ENCODE measurements at places on chromosomes 6 and 20.

DNA sequence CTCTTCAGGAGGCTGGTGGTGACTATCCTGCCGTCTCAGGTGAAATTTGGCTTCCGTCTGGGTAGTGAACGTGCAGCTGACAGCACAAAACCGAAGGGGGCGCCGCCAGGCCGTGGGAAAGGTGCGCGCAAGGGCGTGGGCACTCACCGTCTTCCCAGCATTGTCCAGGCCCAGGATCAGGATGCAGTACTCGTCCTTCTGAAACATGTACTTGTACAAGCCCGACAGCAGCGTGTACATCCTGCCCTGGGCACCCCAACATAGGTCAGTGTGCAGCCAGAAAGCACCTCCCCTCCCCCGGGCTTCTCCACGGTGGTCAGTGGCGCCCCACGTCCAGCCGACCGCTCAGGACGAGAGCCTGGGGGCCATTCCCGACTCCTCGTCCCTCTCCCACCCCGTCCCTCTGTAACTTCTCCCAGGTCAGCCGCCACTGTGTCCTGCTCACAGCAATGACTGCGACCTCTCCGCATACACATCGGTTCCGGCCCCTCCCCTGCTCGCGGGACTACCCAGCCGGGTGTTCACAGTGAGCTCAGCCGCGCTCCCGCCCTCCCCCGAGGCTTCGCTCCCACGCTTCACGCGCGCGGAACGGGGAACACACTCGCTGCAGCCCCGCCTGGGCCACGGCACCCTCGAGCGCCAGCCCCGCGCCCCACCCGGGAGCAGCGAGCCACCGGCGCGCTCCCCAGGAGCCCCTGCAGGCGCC lies 771 bp downstream of the ARFRP1 start:
- no peak for DNase-seq

- peak; percentile 80 for DNase-seq
Observed at GRCh38 chr20:34872622-34873224, at the start of gene GGT7. GGT7 (minus strand) TSS chr20:34872856; CDS start chr20:34872815, 41 bp downstream.

- no peak for DNase-seq
Observed at GRCh38 chr6:148557796-148558321, 189.0 kb upstream of the UST start.

DNA sequence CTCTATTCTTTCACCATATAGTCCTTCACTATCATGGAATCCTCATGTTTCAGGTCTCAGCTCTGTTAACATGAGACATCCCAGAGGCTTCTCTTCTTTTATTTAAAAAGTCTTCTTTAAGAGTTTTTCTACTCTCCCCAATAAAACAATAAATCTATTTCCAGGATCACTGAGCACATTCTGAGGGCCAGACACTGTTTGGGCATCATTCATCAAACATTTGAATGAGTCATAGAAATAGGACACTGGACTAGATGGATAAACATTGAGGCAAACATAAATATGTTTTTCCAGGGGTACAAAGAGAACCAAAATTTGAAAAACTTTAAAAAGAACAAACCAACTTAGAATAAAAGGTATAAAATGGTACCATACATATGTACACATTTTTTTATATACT lies 554.4 kb downstream of the KIF16B start:
- DNase-seq, result no peak

GRCh38 chr20:43046966-43047365 lies 142.7 kb downstream of the PTPRT start:
- no peak for DNase-seq

GRCh38 chr20:57161478-57162361 lies 104.7 kb downstream of the BMP7 start:
- no peak for DNase-seq

- no peak for DNase-seq
Observed at GRCh38 chr6:28134015-28134414, 7.7 kb upstream of the ZKSCAN8 start.

DNA sequence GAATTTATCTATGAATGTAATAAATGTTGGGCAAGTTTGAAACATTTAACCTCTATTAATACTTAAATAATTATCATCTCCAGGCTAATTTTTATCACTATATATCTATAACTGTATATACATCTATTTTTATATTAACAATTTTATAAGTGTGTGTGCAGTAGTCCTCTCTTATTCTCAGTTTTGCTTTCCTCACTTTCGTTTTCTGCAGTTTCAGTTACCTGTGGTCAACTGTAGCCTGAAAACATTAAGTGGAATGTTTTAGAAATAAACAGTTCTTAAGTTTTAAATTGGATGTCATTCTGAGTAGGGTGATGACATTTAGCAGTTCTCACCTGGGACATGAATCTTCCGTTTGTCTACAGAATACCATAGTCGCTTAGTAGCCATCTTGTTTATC lies 379.4 kb upstream of the MAN1A1 start:
- no peak for DNase-seq

GRCh38 chr20:17624070-17624469 lies 54.2 kb downstream of the DSTN start:
- DNase-seq, result no peak

DNA sequence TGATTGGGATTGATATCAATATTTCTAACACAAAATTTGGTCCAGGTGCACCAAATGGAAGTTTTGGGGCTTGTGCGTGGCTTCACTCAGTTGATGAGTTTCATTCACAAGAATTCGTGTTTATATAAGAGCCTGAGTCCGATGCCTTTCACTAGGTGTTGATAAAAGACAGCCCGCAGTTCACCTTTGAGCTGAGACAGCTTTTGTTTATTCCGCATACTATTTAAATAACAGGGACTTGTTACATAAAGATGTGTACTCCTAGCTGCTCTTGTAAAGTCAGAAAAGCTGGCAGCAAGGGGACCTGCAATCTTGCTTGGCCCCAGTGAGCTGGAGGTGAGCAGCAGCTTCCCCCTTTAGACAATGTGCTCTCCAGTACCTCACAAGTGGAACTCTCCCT lies 19.0 kb upstream of the NRN1 start:
- DNase-seq, result no peak

- peak; percentile 79 for DNase-seq
Observed at GRCh38 chr6:131923356-131923755, 27.8 kb downstream of the CCN2 start.

DNA sequence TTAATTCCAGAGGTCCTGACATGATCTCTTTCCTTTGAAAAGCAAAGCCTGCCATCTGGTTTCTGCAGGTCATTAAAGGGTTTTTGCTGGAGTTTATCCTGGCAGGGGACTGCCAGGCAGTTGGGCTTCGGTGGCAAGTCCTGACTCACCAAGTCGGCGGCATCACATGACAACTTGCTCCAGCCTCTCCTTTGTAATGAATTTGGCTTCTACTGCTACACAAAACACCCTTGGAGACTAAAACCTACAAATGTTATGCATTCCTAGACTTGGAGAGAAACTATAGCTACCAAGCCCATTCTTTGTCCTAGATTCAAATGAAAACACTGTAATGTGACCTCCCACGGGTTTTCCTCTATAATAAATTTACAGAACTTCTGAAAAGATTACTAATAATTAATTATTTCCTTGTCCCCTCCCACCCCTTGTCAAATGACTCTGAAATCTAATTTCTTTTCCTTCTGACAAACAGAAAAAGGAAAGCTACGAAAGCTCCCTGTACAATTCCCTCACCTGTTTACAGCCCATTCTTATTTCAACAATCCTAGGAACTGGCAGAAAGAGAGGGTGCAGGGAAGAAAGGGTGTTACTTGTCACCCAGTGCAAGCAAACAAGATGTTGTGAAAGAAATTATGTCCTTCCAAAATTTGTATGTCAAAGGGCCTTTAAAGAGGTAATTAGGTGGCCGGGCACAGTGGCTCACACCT lies 62.9 kb downstream of the QRSL1 start:
- DNase-seq, result no peak

GRCh38 chr6:10235344-10235743 lies 179.5 kb downstream of the TFAP2A start:
- DNase-seq, result no peak

- no peak for DNase-seq
Observed at GRCh38 chr6:134374491-134375219, 56.7 kb upstream of the SGK1 start.

DNA sequence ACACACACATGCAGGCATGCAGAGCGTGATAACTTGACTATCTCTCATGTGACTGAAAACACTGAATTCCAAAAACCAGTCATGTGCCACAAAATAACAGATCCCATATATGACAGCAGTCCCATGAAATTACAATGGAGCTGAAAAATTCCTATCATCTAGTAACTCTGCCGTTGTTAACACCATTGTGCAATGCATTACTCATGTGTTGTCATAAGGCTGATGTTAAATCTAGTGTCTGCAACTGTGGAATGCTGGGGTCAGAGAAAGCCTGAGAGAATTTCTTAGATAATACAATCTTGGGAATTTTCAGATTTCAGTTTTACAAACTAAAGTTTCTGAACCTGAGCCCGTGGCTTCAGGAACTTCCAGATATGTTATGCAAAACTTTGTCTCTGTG lies 70.2 kb downstream of the LYRM4 start:
- no peak for DNase-seq

- no peak for DNase-seq
Observed at GRCh38 chr6:170186006-170186935, 104.6 kb downstream of the DLL1 start.

- no peak for DNase-seq
Observed at GRCh38 chr6:117906507-117906957, 532 bp upstream of the SLC35F1 start.

GRCh38 chr6:35124356-35124755 lies 16.8 kb downstream of the TCP11 start:
- no peak for DNase-seq

- DNase-seq, result no peak
Observed at GRCh38 chr20:50540620-50541605, 30.7 kb downstream of the PTPN1 start.

DNA sequence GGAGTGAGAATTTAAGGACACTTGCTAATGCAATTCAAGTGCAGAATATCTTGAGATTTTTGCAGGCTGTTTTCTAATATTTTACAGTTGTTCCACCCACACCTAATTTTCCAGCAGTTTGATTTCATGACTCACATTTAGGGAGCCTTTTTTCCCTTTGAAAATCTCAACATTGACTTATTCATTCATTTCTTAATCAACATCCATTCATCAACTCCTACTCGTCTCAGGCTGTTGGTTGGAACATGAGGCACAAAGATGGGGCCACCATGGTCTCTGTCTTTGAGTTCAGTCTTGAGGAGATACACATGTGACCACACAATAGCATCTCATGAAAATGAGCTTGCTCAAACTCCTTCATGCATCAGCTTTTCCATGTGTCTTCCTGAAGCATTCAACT lies 135.6 kb downstream of the UNC5CL start:
- no peak for DNase-seq

DNA sequence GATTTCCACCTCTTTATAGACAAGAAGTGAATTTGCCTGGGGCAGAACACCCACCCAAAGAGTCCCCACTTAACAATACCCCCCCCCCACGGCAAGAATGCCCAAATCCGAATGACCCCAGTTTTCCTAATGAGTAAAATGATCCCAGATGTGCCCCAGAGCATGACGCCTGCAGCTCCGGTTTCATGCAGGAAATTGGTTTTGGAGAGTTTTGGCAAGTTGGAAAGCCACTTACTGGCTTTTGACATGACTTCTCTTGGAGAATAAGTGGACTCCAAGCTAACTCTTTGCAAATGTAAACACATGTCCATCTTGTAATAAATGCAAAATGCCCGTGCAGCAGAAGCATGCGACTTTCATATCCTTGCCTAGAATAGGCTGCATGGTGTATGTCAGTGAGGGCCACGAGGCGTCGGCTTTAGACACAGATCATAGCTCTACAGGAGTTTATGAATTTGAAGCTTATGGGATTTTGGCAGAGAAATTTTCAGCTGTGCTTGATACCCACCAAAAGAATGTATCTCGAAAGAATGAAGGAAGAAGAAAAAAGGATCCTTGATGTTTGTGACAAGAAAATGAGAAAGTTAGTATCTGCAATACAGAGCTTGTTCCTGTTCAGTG lies 24.2 kb downstream of the EDN3 start:
- no peak for DNase-seq

- DNase-seq, result no peak
Observed at GRCh38 chr20:41837669-41838224, 219.6 kb upstream of the CHD6 start.

DNA sequence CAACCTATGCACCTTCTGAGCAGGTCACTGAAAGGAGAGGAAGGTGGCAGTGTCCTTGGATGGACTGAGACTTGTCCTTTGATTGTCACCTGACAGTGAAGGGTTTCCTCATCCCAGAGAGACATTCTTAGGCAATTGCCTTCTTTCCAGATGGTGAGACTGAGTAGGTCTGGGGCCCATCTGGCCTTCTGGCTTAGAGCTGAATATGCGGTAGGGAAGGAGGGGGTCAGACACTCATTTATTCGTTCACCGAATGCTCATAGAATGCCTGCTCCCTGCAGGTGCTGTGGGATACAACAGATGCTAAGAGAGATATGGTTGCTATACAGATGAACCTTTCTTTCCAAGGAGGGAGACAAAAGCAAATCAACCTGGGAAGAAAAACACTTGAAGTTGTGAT lies 76.8 kb downstream of the BMP6 start:
- no peak for DNase-seq

- DNase-seq, result no peak
Observed at GRCh38 chr6:23477586-23477985, 648.4 kb upstream of the NRSN1 start.

- no peak for DNase-seq
Observed at GRCh38 chr6:18380158-18380836, 6.9 kb upstream of the RNF144B start.

GRCh38 chr6:124298730-124299129 lies 495.1 kb downstream of the NKAIN2 start:
- DNase-seq, result no peak

GRCh38 chr20:1241456-1241855 lies 15.6 kb downstream of the RAD21L1 start:
- DNase-seq, result no peak

DNA sequence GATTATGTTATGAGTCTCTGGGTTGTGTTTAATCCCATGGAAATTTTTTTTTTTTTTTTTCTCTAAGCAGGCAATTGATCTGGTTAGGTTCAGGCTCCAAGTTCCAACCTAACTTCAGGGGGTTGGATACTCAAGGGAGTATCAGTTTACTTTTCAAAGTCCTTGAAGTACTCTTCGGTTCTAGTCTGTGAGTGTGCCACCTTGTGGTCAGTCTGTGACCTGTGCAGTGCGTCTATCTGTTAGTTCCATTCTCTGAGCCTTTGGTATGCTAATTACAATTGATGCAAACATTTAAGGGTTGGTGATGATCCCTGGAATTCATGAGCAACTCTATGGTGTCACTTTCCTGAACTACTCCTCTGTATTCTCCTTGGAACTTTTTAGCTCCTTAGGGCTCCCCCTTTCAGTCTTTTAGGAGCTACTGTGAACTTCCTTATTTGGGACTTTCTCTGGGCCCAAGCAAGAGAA lies 342.0 kb downstream of the SOX4 start:
- DNase-seq, result no peak

DNA sequence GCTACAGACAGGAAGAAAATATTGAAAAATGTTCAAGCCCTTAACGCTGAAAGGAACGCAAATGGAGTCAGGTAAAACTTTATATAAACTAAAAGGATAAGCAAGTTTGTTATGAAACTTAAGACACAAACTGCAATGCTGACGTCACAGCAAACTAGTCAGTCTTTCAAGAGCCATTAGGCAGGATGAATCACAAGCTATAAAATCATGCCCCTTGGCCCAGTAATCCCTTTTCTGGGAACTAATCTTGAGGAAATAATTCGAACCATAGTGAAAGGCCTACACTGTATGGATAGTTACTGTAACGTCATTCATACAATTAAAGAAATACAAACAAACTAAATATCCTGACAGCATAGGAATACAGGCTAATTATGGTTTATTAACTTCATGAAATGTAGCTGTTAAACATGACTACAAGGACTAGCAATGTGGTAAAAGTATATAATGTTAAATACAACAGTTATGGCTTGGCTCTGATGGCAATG lies 42.7 kb upstream of the HINT3 start:
- no peak for DNase-seq

GRCh38 chr20:11060423-11061185 lies 386.8 kb upstream of the JAG1 start:
- no peak for DNase-seq
